RWPE1 (cell line): ENCODE measurements at places on chromosomes 5 and 9.

- no peak for DNase-seq
Measured at GRCh38 chr5:95599252-95599651, 20.6 kb upstream of the GPR150 start.

DNA sequence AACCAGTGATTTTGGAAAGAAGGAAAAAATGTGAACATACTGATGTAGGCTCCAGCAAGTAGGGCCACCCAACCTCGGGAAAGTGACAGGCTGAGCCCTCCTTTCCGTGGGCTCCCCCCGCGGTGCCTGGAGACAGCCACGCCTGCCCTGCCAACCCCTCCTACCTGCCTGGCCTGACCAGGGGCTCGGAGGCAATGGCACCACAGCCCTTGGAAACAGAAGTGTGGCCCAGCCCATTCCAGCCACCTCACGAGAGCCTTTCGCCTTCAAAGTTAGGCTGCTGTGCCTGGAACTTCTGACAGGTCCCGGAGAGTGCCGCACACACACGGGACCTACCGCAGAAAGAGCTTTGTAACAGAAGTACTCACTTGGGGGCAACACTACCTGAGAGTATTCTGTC, 49.5 kb upstream of the LRRC14B start:
- no peak for DNase-seq

- DNase-seq = no peak
Measured at GRCh38 chr9:130090915-130091314, 37.2 kb downstream of the GPR107 start.

DNA sequence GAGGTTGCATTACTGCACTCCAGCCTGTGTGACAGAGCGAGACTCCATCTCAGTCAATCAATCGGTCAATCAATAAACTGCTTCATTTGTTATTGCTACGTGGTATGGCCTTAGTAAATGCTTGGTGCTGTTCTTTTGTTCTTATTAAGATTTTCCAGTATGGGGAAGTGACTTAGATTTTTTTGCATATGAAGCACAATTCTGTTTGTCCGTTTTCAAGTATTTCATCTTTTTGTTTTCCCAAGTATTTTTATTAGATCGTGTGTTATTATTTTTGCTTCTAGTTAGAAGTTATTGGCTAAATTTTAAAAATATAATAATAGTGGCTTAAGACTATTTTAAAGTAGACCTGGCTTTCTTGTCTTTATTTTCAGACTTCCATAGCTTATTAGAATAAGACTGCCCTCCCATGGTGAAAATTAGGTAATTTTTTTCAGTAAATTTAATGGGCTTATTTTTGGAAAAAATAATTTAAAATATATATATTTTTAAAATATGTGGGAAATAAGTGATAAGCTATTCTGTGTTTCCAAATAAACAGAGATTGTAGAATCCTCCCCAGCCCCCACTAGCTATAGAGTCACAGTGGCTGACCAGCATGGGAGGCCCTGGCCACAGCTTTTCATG, 14.7 kb upstream of the OMD start:
- peak; percentile 38 for DNase-seq

DNA sequence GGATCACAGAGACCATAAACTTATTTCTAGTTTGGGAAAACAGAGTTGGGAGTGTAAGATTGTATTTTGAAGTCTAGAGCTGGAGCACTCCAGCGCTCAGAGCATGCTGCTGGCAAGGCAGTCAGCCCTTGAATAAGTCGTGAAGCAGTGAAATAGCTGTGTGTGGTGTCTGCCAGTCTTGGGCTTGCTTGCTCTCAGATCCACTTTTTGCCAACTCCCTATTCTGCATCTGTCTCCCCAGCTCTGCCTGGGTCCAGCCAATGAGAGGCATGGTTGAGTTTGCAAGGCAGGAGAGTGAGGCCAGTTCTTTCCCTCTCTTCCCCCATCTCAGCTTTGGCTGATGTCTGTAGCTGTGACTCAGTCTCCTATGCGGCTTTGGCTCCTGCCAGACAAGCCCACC, 23.3 kb upstream of the RASGRF2 start:
- no peak for DNase-seq

GRCh38 chr5:156376751-156377150, 49.8 kb downstream of the SGCD start:
- DNase-seq = no peak

GRCh38 chr5:11040345-11040744, 279.3 kb upstream of the DAP start:
- DNase-seq = no peak

DNA sequence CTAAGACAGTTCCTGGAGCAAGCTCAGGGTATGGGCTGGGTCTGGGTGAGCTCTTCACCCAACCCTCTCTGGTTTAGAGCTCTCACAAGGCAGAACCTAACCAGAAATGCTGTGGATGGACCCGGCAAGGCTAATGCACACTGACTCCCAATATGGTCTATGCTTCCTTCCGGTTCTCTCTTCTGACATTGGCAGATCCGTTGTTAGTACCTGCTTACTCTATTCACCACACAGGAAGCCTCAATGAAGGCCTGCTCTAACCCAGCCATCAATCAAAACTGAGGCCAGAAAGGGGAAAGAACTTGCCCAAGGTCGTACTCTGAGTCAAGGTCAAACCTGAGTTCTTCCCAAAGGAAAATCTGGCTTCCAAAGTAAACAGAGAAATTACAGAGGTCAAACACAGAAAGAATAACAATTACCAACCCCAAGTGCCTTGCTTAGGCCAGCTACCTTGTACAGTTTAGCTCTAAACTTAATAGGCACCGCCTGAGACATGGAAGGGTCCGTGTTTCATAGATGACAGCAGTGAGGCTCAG, 46.0 kb upstream of the AKNA start:
- DNase-seq = no peak

DNA sequence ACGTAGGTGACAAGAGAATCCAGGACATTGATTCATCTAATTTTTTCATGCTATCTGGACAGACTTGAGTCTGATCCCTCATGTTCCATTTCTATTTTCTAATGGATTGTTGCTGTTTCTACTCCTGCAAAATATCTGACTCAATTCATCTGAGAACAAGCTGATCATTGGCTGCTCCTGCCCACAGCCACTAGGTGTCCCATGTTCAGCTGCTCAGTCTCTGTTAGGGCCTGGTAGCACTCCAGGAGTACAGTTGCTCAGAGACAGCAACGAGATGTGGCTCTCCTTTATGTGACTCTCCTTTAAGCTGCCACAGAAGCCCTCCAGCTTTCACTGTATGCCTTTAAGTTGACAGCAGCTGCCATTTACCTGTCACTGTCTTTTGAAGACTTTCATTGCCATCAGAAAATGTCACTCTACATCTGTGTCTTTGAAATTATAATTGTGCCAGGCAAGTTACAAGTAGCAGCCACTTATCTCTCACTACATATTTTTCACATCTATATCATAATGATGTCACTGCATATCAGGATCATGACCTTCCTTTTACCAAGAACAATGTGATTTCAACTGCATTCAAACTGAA, 1944.2 kb upstream of the NUDT12 start:
- no peak for DNase-seq

- DNase-seq = no peak
Measured at GRCh38 chr5:125489146-125489545, 742.7 kb upstream of the ZNF608 start.

- no peak for DNase-seq
Measured at GRCh38 chr5:103216137-103216536, 42.4 kb upstream of the MACIR start.

DNA sequence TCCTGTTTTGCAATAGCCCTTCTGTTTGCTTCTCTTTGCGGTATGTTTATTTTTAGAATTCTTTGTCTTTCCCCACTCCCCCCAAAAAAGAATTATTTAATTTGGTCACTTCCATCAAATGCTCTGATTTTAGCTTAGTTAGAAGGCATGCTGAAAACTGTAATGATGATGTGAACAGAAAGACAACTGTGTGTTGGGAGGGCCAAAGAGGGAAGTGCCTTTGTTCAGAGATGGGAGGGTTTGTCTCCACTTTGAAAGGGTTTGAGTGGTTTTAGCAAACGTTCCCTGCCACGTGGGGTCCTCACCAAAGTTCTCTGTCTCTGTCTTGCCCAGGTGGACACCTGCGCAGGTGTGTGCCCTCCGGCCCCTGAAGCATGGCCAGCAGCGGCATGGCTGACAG, 41.9 kb downstream of the SYK start:
- no peak for DNase-seq

- peak; percentile 93 for DNase-seq
Measured at GRCh38 chr5:140725799-140726471, 25.7 kb downstream of the ZMAT2 start.

- no peak for DNase-seq
Measured at GRCh38 chr9:74942801-74943200, 9.9 kb downstream of the C9orf40 start.

DNA sequence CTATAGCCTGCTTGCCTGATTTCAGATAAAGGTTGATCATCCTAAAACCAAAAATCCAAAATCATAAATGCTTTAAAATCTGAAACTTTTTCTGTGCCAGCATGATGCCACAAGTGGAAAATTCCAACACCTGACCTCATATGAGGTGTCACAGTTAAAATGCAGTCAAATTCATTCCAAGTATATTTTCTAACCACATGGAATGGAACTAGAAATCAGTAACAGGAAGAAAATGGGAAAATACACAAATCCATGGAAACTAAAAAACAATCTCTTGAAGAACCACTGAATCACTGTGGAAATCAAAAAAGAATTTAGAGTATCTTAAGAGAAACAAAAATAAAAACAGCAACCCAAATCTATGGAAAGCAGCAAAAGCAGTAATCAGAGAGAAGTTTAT, 297.5 kb upstream of the COX7C start:
- DNase-seq = no peak

GRCh38 chr5:172726966-172727365, 44.0 kb downstream of the DUSP1 start:
- DNase-seq = no peak

- no peak for DNase-seq
Measured at GRCh38 chr5:142175461-142176142, 67.0 kb downstream of the NDFIP1 start.

DNA sequence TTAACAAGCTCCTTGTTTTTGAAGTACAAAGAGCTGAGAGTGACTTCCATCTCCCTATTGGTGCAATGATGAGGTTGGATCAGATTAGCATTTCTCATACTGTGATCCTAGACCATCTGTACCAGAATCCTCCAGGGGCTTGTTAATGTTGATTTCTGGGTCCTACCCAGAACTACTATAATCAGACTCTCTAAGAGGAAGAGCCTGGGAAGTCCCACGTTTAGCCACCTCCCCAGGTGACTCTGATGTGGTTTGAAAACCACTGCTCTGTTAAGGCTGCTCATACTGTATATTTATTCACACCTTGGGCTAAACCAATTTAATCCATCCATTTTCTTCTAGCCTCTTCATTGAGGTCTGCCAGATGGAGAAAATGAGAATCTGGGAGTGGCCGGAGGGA, 49.6 kb upstream of the SMIM32 start:
- DNase-seq = no peak

DNA sequence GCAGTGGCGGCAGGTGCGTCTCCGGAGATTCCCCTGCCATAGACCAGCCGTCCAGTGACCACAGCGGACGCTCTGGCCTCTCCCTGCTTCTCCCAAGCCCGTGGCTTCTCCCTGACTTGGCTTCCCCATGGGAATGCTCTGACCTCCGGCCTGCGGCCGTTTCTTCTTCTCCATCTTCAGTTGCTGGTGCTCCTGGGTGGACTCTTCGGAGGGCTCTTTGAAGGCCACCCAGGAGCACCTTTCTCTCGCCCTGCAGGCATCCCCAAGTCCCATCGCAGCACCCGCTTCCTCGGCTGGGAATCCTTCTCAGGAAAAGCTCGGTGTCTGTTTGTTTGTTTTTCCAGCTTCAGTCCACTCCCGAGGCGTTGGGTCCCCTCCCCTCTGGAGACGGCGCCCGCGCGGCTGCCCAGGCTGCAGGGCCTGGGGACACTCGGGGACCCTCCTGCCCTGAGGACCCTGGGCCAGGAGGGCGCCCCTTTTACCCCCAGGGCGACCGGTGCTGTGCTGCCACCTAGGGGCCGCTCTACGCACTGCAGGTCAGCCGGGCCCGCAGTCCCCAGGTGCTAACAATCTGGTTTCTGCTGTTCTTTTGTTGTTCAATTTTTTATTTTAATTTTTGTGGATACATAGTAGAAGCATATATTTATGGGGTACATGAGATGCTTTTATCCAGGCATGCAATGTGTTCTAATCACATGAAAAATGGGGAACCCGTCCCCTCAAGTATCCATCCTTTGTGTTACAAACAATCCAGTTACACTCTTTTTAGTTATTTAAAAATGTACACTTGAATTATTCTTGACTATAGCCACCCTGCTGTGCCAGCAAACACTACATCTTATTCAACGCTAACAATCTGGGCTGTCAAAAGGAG, 197.9 kb upstream of the ADAMTS16 start:
- peak; percentile 28 for DNase-seq

DNA sequence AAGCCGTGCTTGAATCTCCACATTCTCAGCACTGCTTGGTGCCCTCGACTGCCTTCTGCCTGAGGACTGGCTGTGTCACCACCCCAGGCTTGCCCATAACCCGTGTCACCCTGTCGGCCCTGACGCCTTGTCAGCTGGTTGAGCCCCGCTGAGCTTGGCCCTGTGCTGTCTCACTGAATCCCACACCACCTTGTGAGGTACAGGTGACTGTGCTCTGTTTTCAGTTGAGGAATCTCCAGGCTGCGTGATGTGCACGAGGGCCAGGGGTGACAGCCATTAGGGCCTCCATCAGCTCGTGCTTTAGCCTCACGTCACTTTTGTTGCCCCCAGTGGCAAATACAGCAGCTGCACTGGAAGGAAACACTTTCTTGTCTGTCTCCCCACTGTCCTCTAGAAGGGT, 90.7 kb downstream of the CACNA1B start:
- no peak for DNase-seq

DNA sequence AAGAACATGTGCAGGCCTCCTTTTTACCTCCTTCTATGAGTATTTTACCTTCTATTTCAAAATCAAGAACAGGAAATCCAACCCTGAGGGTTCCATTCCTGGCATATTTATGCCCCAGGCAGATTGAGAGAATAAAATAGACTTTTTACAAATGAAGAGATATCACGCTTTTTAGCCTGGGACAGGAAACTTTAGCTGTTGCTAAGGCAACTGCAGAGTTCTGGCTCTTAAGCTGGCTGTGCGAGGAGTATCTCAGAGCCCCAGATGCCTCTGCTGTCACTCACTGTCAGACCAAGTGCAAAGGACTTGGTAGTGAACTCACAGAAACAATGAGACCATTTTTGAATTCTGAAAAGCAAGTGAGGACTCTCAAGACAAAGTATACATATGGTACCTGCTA, 69.5 kb upstream of the HSPB3 start:
- DNase-seq = no peak

GRCh38 chr9:100580257-100580656, 2.4 kb downstream of the CAVIN4 start:
- DNase-seq = no peak

DNA sequence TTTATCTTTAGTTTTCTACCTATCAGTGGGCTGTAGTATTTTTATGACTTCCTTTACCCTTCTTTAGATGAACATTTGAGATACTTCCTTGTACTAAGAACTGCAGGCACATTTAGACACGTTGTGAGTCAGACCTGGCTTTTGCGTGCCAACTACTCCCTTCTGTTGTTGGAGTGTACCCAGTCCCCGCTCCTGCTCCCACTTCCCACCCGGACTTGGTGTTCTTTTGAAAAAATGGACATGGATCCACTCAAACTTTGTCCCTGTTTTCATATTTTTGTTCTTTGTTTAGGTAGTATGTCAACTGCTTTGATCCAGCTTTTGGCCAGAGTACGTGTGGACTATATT, 60.7 kb downstream of the PARP8 start:
- DNase-seq = peak; percentile 26
